ENCODE measurements at places on chromosomes 12 and 14.
A peak's percentile ranks its signal among the peaks of the same experiment; 100 is the strongest.

DNA sequence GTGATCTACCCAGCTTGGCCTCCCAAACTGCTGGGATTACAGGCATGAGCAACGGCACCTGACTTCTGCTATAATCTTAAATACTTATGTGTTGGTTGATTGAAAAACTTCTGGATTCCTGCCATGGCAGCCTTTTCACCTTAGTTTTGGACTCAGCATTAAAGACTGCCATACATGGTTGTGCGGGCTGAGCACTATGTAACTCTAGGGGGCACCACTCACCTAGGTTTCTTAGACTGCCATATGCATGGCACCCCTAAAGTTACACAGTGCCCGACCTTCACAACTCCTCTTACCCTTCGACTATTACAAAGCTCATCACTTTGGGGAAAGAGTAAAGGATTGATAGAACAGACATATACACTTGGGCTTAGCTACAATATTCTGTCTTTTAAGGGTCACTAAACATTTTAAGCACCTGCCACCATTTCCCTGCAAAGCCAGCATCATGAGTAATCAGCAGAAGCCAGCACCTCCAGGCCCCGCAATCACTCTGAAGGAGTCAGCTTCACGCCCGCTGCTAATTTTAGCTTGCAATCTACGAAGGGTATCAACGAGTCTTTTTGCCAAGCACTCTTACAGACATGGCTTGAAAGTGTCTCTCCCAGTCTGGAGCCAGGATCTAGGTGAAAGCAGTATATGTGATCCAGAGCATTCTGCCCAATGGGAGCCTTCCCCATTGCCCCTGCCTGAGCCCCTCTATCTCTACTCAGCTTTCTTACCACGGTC lies 59.8 kb downstream of the SUDS3 start:
- no peak for DNase-seq

GRCh38 chr12:131608740-131609690 lies 101.9 kb upstream of the SFSWAP start:
- DNase-seq = peak; percentile 23

DNA sequence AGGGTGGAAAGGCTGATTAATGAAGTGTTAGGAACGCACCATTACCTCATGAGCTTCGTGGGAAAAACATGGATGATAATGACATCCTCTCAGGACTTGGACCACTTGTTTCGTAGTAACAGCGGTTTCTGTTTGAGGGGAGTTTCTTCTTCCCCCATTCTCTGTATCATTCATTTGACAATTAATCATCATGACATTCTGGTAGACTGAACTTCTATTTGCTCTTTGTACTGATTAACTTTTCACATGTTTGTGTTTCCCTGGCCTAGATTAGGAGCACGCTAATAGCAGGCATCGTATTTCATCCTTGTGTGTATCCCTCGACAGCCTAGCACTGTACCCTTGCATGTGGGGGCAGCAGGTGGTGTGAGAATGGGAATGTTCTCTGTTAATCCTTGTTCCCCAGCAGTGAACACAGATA lies 8.0 kb downstream of the LRRC74A start:
- DNase-seq = no peak

DNA sequence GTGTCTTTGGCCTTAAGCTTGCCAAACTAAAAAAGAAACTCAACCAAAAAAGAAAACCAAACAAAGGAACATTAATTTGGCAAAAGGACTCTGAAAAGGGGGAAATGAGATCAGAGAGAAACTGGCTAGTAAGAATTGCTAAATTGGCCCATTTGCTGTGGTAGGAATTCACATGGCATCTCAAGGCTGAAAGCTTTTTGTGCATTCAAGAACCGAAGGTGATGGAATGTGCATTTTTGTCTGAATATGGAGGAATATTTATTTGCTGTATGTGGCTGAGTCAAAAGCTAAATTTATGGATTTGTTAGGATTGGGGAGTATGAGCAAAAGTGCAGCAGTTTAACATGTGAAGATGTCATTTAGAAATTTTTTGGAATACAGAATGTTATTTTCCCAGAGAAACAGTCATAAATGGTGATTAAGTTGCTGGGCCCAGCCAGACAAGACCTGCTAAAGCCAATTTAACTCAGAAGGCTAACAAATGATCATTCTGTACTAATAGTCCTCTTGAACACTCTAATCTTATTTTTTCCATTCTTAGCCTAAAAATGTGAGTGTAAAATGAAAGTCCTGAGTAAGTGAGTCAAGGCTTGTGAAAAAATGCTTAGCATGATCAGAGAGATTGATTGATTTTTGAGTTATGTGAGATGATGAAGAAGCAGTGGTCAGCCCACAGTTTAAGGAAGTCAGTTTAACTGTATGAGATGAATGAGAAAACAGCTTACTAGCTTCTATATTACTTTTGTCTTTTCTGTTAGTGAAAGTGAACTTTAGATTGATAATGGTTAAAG lies 94.1 kb downstream of the ANO6 start:
- no peak for DNase-seq

- DNase-seq = no peak
These were observed 10.3 kb upstream of the KCNA1 start for GRCh38 chr12:4899364-4899763.

DNA sequence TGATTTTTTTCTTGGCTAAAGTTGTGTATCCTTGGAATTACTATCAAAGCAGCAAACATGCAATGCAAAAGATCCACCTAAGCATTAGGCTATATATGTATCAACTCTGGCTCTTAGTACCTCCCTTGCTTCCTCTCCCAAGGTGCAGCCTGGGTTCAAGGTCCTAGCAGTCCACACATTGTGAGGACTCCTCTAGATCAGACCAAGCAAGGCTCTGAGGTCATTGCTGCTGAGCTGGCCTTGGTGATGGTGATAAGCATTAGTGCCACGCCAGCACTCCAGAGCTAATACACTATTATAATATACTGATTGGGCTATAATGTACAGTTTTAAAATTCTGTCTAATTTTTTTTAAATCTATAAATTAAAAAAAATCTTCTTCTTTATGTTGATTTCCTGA lies 196.9 kb upstream of the BTG1 start:
- DNase-seq = no peak

DNA sequence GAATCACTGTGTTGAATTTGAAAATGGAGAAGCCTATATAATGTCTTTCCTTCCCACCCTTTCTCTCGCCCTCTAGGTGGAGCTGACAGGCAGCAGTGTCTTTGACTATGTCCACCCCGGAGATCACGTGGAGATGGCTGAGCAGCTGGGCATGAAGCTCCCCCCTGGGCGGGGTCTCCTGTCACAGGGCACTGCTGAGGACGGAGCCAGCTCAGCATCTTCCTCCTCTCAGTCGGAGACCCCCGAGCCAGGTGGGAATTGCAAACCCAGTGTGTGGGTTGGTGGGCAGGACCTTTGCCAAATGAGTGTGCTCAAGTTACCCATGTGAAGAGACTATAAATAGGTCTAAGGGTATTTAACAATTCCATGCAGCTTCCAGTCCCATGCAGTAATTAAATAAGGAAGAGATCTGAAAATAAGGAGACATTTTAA lies 274.7 kb downstream of the EGLN3 start:
- DNase-seq = no peak

DNA sequence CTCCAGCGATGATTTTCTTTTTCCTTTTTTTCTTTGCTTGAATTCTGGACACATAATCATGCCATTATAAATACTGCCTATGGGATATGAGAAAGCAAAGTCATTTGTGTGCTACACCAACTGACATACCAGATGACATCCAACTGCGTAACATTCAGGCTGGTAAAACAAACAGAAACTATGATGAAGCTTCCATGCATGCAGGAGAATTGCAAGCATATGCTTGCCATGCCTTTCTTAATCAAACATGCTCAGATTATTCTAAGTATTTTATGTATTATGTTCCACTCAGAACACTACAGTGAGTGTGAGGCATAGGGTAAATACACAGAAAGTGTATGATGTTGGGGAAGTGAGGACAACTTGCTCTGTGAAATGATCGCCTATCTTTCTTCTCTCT lies 97.4 kb downstream of the C12orf50 start:
- DNase-seq = no peak

DNA sequence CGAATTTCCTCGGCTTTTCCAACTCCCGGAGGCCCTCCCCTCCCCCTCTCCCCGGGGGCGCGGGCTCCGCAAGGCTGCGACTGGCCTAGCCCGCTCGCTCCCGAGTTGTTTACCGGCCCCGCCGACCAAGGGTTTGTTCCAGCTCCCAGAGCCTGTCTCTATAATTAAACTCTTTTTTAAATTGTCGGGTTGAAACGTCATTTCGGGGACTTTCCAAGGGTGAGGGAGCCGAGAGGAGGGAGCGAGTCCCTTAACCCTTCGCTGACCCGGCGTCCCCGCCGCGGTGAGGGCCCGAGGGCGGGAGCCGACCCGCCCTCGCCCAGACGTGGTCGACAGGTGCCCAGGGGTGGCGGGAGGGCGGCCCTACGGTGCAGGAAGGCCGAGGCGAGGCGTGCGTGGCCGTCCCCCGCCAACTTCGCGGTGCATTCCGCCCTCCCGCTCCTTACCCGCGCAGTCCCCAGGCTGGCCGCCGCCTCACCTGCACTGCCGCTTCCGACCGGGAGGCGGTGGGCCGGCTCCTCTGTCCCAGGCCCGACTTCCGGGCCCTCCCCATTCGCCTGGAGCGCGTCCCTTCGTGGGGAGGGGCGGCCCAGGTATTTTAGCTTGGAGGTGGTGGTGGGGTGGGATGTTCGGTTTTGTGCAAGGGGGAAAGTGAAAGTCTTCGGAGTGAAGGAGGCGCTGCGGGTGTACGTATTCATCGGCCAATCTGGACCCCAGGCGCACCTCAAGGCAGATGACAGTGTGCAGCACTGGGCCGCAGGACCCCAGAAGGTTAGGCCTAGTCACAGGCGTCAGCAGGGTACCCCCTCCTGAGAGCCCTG lies 2.9 kb upstream of the ZFP36L1 start:
- DNase-seq = peak; percentile 80

DNA sequence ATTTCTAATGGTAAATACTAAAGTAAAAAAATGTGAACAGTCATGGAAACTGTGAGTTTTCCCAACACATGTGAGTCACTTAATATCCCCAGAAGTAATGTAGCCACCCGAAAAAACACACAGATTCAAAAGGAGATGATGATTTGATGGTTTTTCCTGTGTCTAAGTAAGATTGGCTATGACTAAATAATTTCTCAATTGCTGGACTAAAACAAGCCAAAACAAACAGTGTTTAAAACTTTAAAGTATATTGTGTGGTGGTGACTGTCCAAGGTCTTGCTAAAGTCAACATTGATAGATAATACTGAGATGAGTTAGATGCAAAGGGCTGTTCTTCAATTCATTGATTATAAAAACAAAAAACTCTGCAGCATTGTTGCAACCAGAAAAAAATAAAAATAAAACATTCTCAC lies 89.6 kb upstream of the SOX5 start:
- DNase-seq = no peak

DNA sequence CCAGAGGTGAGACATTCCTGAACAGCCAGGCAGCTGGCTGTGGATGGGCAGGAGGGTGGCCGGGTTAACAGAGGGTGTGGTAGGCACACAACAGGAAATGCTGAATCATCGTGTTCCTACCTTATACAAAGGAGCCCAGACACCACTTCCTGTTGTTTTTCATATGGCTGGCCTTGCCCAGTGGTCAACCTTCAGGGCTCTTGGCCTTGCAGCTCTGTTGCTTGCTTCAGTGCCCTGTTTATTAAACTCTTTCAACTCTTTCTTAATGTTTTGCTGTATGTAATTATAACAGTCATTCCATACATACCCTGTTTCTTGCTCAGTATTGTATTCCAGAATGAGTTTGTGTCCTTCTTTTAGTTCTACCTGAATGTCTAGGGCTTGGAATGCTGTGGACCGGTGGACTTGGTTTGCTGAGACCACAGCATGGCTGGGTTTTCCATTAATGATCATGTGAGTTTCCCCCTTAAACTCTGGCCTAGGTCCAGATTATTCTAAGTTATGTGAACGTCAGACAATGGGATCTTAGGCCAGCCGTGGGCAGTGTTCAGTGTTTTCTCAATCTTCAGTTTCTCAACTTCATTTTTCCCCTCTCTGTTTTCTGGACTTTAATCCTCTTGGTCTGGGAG lies 11.9 kb downstream of the CFAP54 start:
- no peak for DNase-seq

GRCh38 chr12:85156569-85156968 lies 120.4 kb downstream of the LRRIQ1 start:
- no peak for DNase-seq

- DNase-seq = no peak
These were observed 54.1 kb downstream of the KRT80 start for GRCh38 chr12:52137746-52138145.

GRCh38 chr14:21822109-21822508 lies 148.5 kb upstream of the OR4E1 start:
- no peak for DNase-seq

DNA sequence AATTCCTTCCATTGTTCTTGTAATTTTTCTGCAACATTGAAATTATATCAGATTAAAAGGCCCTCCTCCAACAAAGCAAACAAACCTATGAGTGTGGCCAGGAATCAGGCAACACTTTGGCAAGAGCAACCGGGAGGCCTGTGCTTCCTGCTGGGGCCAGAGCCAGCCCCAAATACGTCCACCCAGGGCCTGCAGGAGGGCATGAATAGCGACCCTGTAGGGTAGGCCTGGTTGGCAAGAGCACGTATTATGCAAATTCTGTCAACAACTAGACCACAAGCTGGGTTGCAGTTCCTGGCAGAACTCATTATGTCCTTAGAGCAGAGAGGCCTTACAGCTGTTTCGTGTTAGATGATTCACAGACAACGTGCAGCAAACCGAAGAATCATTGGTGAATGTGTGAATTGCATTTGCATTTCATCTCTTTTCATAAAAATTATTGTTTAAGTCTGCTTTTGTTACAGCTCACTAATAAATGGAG lies 26.9 kb upstream of the LGALS3 start:
- peak; percentile 32 for DNase-seq

GRCh38 chr14:58839233-58839632 lies 201.5 kb downstream of the DACT1 start:
- no peak for DNase-seq

GRCh38 chr12:29816874-29817725 lies 33.4 kb upstream of the TMTC1 start:
- DNase-seq = no peak

DNA sequence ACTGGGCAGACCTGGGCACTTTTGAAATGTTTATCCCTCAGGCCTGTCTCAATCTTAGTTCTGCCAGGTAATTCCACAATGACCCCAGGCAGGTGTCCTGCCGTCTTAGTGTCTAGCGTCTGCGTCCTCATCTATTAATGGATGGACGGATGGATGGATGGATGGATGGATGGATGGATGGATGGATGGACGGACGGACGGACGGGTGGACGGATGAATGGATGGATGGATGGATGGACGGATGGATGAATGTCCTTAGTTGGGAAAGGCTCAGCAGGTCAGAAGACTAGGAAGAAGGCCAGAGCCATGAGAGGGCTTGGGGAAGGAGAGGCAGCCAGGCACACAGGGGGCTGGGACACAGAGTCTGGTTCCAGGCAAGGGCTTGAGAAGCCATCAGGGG lies 141.3 kb downstream of the CALM1 start:
- no peak for DNase-seq

- no peak for DNase-seq
These were observed 96.8 kb upstream of the NTF3 start for GRCh38 chr12:5335069-5335468.

GRCh38 chr12:2051700-2052621 lies 826 bp upstream of the CACNA1C start:
- DNase-seq = no peak

GRCh38 chr12:110698171-110698902 lies 9.4 kb upstream of the HVCN1 start:
- peak; percentile 56 for DNase-seq

- DNase-seq = no peak
These were observed 1987.2 kb upstream of the SEL1L start for GRCh38 chr14:83520837-83521236.
